ENCODE measurements at places on chromosomes 2 and 18. TPM values are rescaled to one million over a fixed set of nuclear protein-coding genes. Genes with fewer than 3 reads are reported as not detected.

GRCh38 chr2:161332371-161332967 lies 24.2 kb downstream of the PSMD14 start:
- no peaks in the 10 kb centered on the region for H3K27me3 ChIP-seq
- no peak overlapping the region for H3K27ac ChIP-seq
- no peaks in the 10 kb centered on the region for H3K36me3 ChIP-seq
- no peak overlapping the region for H3K4me3 ChIP-seq

RGPD3 gene
- 0.24 TPM for total RNA-seq

GRCh38 chr2:212912445-212913103 lies 238.8 kb downstream of the IKZF2 start:
- peaks cover 1% of the 10 kb centered on the region for H3K36me3 ChIP-seq
- no peak overlapping the region for H3K27ac ChIP-seq
- H3K4me3 ChIP-seq: no peak overlapping the region
- DNase-seq: no peak
- peaks cover 23% of the 10 kb centered on the region for H3K27me3 ChIP-seq

DNA sequence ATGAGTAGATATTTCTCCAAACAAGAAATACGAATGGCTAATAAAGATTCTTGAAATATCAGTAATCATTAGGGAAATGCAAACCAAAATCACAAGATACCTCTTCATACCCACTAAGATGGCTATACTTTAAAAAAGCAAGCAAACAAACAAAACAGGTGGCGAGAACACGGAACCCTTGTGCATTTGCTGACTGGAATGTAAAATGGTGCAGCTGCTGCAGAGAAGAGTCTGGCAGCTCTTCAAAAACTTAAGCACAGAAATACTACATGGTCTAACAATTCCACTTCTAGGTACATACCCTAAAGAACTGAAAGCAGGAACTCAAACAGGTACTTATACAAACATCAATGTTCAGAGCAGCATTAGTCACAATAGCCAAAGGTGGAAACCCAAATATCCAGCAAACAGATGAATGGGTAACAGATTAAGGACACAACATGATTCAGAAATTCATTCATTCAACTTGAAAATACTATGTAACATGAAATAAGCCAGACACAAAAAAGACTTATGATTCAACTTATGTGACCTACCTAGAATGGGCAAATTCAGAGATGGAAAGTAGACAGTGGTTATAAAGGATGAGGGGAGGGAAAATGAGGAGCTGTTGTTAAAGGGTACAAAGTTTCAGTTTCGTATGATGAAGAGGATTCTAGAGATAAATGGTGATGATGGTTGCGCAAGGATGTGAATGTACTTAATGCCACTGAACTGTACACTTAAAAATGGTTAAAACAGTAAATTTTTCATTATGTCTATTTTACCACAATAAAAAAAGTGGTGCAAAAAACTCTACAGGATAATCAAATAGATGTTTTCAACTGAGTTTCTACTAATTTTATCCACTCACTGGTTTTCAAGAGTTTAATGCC lies 26.9 kb upstream of the GPR75 start:
- peak overlapping the region; percentile 10 for H3K27ac ChIP-seq
- H3K4me3 ChIP-seq: no peak overlapping the region
- no peak for DNase-seq

DNA sequence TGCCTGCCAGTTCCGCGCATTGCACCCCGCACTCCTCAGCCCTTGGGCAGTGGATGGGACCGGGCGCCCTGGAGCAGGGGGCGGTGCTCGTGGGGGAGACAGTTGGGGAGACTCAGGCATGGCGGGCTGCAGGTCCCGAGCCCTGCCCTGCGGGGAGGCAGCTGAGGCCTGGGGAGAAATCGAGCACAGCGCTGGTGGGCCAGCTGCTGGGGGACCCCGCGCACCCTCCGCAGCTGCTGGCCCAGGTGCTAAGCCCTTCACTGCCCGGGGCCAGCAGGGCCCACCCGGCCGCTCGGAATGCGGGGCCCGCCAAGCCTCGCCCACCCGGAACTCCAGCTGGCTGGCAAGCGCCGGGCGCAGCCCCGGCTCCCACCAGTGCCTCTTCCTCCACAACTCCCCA lies 488.8 kb upstream of the CHST9 start:
- no peak overlapping the region for H3K4me3 ChIP-seq
- H3K36me3 ChIP-seq: peaks cover 4% of the 10 kb centered on the region
- H3K27ac ChIP-seq: no peak overlapping the region
- H3K4me1 ChIP-seq: no peaks in the 10 kb centered on the region
- no peaks in the 10 kb centered on the region for H3K27me3 ChIP-seq

GRCh38 chr2:220270481-220271070 lies 643.1 kb downstream of the SLC4A3 start:
- H3K4me3 ChIP-seq: no peak overlapping the region
- no peaks in the 10 kb centered on the region for H3K4me1 ChIP-seq
- no peak overlapping the region for H3K27ac ChIP-seq
- no peak for DNase-seq
- H3K36me3 ChIP-seq: no peaks in the 10 kb centered on the region
- no peaks in the 10 kb centered on the region for H3K27me3 ChIP-seq

GRCh38 chr2:219959471-219959870 lies 332.0 kb downstream of the SLC4A3 start:
- no peak overlapping the region for H3K4me3 ChIP-seq
- DNase-seq: no peak
- no peak overlapping the region for H3K27ac ChIP-seq
- no peaks in the 10 kb centered on the region for H3K36me3 ChIP-seq

GRCh38 chr2:7994397-7994951 lies 687.4 kb upstream of the ID2 start:
- H3K27me3 ChIP-seq: peaks cover 13% of the 10 kb centered on the region
- H3K36me3 ChIP-seq: peaks cover 2% of the 10 kb centered on the region
- H3K4me3 ChIP-seq: no peak overlapping the region
- no peak overlapping the region for H3K27ac ChIP-seq

GKN2 gene
- not detected for total RNA-seq

DNA sequence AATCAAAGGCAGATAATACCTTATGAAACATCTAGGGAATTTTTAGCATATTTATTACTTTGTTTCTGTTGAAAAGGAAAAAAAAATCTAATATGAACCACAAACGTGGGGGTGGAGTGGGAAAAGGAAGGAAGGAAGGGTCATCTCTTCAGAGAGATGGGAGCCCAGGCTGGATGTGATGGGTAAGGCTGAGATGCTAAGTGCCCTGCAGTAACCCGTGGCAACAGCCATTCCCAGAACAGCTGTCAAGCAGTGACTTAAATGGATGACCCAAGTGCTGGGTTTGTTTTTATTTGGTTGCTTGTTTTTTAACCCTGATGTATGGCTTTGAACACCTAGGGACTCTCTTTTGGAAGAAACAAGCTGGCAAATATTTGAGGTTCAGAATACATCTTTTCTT lies 50.7 kb upstream of the KLF7 start:
- no peak overlapping the region for H3K4me3 ChIP-seq
- peaks cover 23% of the 10 kb centered on the region for H3K4me1 ChIP-seq
- no peak overlapping the region for H3K27ac ChIP-seq
- peaks cover 18% of the 10 kb centered on the region for H3K27me3 ChIP-seq

DNA sequence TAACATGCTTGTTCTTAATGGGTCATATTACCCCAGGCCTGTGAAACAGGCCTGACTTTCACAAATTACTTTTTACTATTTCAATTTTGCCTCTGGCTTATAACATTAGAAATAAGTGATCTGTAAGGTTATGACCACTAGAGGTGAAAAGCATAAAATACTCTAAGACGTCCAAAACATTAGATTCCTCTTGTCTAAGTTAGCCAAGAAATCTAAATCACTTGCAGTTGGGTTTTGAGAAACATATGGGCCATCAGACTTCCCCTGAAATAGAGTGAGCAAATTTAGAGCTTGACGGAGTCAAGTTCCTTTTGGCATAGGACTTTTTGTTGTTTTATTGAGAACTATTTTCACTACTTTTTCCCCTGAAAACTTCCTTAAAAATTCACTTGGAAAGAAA lies 32.7 kb upstream of the RIT2 start:
- no peaks in the 10 kb centered on the region for H3K36me3 ChIP-seq
- no peaks in the 10 kb centered on the region for H3K4me1 ChIP-seq
- no peaks in the 10 kb centered on the region for H3K27me3 ChIP-seq
- no peak for DNase-seq
- no peak overlapping the region for H3K4me3 ChIP-seq

DNA sequence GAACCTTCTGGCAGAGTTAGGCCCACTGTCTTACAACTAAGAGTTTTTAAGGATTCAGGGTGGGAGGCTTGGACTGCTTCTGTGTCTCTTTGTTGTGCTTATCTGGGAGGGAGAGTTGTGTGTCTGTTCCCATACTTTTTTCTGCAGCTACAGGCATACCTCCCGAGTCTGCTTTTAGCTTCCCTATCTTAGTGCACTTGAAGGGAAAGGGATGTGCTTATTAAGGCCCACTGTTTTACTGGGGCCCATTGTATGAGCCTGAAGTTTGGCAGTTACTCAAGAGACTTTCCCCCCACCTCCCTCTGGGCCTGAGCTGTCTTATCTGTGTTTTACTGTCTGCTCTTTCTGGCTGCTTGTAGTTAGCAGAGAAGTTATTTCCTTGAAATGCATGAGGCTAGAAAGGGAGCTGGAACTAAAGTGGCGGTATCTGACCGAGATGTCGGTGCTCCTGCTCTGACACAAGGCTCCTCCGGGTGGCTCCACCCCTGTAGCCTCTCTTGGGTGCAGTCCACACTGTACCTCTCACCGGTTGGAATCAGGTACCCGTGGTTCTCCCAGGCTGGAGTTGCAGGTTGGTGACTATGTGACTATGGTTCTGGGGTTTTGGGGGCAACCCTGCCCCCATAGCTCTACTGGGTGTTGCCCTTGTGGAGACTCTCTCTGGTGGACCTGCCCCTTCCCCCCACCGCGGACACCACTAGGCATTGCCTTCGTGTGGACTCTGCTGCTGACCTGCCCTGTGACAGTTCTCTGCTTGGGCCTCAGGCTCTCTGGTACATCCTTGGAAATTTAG lies 12.9 kb downstream of the UBR3 start:
- H3K27ac ChIP-seq: no peak overlapping the region
- peaks cover 24% of the 10 kb centered on the region for H3K4me1 ChIP-seq
- H3K36me3 ChIP-seq: peaks cover 1% of the 10 kb centered on the region
- H3K27me3 ChIP-seq: no peaks in the 10 kb centered on the region
- no peak overlapping the region for H3K4me3 ChIP-seq

DNA sequence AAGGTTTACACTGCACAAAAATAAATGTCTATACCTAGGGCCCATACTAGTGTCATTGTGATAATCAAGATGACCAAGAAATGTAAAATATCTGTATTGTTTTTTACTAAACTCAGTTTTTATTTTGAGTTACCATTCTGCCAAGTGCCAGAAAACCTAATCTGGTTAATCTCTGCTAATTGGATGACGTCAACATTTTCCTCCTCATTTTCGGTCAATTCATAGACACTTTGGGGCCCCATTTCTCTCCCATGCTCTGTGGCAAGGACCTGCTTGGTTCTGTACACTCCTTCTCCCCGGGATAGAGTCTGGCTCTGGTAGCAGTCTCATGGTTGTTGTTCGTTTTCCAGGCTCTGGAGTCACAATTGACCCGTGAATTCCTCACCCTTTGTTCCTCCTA lies 186.5 kb upstream of the TCF4 start:
- H3K4me1 ChIP-seq: peaks cover 10% of the 10 kb centered on the region
- no peak for DNase-seq
- H3K36me3 ChIP-seq: no peaks in the 10 kb centered on the region
- peaks cover 30% of the 10 kb centered on the region for H3K27me3 ChIP-seq
- no peak overlapping the region for H3K4me3 ChIP-seq

- H3K27me3 ChIP-seq: no peaks in the 10 kb centered on the region
- no peak for DNase-seq
- no peak overlapping the region for H3K4me3 ChIP-seq
- H3K4me1 ChIP-seq: peaks cover 12% of the 10 kb centered on the region
Measured at GRCh38 chr2:54024576-54024975, 53.8 kb upstream of the PSME4 start.

ZNF385B gene
- total RNA-seq: not detected

GRCh38 chr2:205066081-205066480 lies 520.8 kb downstream of the PARD3B start:
- no peaks in the 10 kb centered on the region for H3K36me3 ChIP-seq
- DNase-seq: no peak
- H3K27ac ChIP-seq: no peak overlapping the region
- H3K4me3 ChIP-seq: no peak overlapping the region

SP110 gene
- 118 TPM for total RNA-seq

GRCh38 chr2:216621292-216621691 lies 11.9 kb upstream of the IGFBP2 start:
- H3K27me3 ChIP-seq: no peaks in the 10 kb centered on the region
- no peak for DNase-seq
- H3K27ac ChIP-seq: no peak overlapping the region
- H3K36me3 ChIP-seq: no peaks in the 10 kb centered on the region

GRCh38 chr18:79872527-79873444 lies 75.0 kb downstream of the KCNG2 start:
- no peak for DNase-seq
- H3K27ac ChIP-seq: no peak overlapping the region
- no peaks in the 10 kb centered on the region for H3K36me3 ChIP-seq
- no peaks in the 10 kb centered on the region for H3K27me3 ChIP-seq
- no peaks in the 10 kb centered on the region for H3K4me1 ChIP-seq

CAPN14 gene
- total RNA-seq: 0.60 TPM

UGT1A1 gene
- not detected for total RNA-seq

OSBPL1A gene
- total RNA-seq: 1.5 TPM

POMC gene
- 8.0 TPM for total RNA-seq

- H3K27me3 ChIP-seq: no peaks in the 10 kb centered on the region
- H3K4me1 ChIP-seq: peaks cover 57% of the 10 kb centered on the region
- H3K27ac ChIP-seq: no peak overlapping the region
- peaks cover 4% of the 10 kb centered on the region for H3K36me3 ChIP-seq
Measured at GRCh38 chr2:55225481-55226020, 6.5 kb downstream of the CLHC1 start.

ANKRD44 gene
- total RNA-seq: 114 TPM

DNA sequence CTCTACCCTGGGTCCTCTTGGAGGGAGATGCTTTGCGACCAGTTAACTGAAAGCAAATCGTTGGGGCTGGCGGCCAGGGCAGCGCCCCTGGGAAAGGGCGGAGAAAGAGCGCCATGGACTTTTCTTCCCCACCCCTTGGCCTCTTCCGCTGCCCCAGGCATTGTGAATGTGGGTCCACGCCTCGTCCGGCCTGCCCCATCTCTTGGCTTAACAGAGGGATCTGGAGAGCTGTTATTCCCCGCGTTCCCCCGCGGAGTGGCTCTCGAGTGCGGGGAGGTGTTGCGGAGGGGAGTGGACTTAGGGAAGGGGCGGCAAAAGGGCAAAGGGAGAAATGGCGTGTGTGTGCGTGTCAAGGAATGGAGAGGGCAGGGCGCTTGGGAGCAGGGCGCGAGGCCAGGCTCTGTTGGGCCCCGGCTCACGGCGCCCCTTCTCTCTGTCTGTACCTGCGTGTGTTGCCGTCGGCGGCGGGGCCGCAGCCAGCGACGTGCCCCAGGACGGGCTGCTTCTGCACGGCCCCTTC lies 6.6 kb downstream of the EMX1 start:
- no peaks in the 10 kb centered on the region for H3K36me3 ChIP-seq
- peaks cover 16% of the 10 kb centered on the region for H3K4me1 ChIP-seq
- no peak for DNase-seq

DNA sequence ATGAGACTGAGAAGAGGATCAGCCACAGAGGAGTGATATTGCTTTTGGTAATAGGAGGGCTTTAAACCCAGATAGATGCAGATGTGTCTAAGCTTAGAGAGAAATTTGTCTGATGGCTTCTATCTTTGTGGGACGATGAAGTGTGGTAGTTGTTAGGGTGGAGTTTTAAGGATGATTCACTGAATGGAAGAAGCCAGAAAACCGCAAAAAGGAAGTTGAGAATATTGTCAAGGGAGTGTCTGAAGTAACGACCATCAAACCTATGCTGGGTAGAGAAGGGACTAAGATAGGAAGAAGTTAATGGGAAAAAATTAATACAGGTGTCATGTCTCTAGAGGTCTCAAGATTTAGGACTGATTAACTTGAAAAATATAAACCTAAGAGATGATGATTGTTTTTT lies 195.6 kb upstream of the MC4R start:
- H3K27ac ChIP-seq: no peak overlapping the region
- H3K27me3 ChIP-seq: no peaks in the 10 kb centered on the region
- H3K4me3 ChIP-seq: no peak overlapping the region
- no peaks in the 10 kb centered on the region for H3K4me1 ChIP-seq
- no peaks in the 10 kb centered on the region for H3K36me3 ChIP-seq
- no peak for DNase-seq

LRP2 gene
- 0.70 TPM for total RNA-seq
